ENCODE measurements at places on chromosomes 1 and 21.

- DNase-seq = no peak
Measured at GRCh38 chr1:241163363-241163762, 193.6 kb downstream of the RGS7 start.

DNA sequence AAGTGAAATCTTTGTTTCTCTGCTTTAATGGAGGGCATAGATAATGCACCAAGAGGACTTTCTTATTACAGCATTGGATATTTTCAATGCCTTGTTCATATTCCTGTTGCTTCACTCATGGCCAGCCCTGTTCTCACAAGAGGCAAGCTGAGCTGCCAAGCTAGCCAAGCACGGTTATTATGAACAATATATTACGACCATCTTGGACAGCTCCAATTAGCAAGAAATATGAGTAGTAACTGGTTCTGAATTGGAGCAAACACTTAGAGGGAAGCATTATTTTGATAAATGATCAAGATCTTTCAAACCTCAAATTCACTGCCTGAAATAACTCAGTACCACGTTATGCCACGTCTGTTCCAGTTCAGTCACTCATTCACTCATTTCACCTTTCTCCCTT is 159.8 kb downstream of the SETD4 start:
- no peak for DNase-seq

- peak; percentile 65 for DNase-seq
Measured at GRCh38 chr1:179953974-179954492, 577 bp upstream of the CEP350 start.

DNA sequence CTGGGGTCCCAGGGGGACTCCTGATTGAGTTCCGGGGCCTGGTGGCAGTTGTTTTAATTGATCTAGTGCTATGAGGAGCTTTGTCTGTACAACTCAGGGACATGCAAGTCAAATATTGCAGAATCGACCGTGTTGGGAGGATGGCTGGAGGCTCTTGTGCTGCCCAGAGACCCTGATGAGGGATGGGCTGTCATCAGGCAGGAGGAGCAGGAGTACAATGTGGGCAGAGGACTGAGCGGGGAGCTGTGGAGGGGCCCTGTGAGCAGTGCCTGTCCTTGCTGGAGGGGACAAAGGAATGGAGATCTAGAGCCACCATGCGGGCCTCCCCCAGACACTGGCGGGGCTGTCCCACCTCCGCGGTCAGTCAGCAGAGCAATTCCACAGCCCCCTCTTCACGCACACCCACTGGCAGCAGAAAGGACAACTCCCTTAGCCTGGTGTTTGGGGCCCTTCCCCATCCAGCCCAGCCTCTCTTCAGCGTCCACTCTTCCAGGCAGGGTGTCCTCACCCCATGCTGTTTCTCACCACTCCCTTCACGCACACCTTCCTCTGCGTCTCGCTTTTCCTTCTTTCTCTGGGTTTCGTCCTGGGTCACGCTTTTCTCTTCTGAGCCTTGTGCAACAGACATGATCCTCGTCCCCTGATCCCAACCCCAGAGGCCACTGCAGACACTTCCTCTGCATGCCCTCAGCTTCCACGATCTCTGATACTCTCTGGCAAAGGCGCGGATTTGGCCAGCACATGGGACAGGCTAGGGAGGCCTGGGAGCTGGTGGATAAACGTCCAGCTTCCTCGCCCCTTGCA is 122.6 kb downstream of the GRIK3 start:
- DNase-seq = no peak

- no peak for DNase-seq
Measured at GRCh38 chr1:8889103-8889846, 10.8 kb upstream of the ENO1 start.

DNA sequence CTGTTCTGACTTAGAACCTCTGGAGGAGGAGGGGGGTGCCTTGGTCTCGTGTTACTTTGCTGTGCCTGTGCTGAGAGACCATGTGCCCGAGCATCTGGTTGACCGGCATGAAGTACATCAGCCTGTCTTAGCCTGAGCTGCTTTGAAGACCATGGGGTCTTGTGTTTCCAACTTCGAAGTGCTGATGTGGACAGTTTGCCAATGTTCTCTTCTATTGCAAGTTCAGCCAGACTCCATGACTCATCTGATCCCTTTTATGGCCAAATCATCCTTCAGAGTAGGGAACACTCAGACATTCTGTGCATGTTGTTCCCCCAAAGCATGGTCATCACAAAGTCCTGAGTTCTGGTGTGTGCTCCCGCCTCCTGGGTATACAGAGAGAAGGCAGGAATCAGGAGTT is 6.0 kb upstream of the PLA2G2C start:
- DNase-seq = no peak

DNA sequence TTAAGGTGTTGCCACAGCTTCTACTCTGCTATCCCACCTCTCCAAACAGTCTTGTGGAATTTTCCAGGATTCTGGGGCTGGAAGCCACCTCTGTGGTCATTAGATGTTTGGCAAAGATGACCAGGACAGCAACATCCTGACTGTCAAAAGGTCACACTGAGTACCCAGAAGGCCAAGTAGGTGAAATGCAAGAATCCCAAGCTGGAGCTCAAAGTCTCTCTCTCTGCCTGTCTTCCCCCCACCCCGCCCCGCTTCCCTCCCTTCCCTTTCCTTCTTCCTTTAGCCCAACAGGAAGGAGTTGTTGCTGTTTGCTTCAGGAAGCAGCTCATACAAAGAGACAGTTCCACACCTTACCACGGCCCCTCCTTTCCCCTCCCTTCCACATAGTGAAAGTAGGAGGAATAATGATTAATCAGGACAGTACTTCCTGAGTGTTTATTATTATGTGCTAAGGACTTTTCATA is 75.6 kb upstream of the SLC2A1 start:
- DNase-seq = no peak

GRCh38 chr1:244830639-244831038 is 4.8 kb upstream of the COX20 start:
- DNase-seq = no peak

- peak; percentile 43 for DNase-seq
Measured at GRCh38 chr1:84758968-84759491, 68.8 kb upstream of the SSX2IP start.

DNA sequence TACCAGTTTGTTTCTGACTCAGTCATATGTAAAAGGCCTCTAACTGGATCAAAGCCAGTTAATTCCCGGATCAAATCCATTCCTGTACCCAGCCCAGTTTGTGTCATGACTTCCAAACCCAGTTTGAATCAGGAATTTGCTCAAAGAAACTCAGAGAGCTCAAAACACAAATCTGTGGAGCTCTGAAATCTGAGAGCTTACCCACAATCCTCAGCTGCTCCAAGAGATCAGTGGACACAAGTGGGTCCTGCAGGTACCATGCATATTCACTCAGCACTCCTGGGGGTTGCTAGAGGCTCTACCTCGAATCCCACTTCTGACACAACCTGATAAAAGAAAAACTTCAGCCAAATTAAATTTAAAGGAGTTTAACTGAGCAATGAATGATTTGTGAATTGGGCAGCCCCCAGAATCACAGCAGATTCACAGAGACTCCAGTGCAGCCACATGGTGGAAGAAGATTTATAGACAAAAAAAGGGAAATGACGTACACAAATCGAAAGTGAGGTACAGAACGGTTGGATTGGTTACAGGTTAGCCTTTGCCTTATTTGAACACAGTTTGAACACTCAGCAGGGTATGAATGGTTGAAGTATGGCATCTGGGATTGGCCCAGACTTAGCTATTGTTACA is 11.9 kb upstream of the MRPL55 start:
- no peak for DNase-seq

- no peak for DNase-seq
Measured at GRCh38 chr1:226575739-226576378, 27.3 kb downstream of the STUM start.

DNA sequence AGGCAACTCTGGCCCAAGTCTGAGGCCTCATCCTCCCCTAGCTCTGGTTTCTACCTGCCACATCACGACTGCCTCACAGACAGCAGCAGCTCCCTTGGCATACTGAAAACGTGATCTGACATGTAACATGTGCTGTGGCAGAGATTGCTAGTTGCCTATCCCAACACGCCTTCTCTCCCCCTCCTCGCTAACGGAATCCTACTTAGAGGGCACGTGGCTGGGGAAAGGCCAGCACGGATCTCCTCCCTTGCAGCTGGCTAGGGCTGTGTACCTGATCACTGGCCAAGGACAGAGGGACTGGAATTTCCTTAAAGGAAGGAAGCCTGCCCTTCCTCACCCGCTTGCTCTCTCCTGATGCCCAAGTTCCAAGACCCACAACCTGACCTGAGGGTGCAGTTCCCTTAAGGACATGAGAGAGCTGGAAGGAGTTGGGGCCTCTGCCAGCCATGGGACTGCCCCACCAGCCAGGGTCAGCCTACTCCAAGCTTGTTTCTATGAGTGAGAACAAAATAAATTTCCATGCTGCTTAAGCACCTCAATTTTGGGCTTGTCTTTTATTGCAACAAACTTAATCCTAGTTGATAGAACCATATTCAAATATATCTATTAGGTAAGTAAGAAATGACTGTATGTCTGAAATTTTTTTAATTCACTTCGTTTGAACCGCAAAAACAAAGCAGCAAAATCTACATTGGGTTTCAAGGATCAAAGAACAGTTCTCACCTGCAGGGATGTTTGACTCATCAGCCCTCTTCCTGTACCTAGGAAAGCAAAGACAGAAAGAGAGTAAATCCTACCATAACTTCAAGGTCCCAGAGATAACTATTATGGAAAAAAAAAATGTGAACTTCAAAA is 7.2 kb downstream of the SETD4 start:
- DNase-seq = no peak

- no peak for DNase-seq
Measured at GRCh38 chr1:59553371-59553770, 256.5 kb downstream of the FGGY start.

DNA sequence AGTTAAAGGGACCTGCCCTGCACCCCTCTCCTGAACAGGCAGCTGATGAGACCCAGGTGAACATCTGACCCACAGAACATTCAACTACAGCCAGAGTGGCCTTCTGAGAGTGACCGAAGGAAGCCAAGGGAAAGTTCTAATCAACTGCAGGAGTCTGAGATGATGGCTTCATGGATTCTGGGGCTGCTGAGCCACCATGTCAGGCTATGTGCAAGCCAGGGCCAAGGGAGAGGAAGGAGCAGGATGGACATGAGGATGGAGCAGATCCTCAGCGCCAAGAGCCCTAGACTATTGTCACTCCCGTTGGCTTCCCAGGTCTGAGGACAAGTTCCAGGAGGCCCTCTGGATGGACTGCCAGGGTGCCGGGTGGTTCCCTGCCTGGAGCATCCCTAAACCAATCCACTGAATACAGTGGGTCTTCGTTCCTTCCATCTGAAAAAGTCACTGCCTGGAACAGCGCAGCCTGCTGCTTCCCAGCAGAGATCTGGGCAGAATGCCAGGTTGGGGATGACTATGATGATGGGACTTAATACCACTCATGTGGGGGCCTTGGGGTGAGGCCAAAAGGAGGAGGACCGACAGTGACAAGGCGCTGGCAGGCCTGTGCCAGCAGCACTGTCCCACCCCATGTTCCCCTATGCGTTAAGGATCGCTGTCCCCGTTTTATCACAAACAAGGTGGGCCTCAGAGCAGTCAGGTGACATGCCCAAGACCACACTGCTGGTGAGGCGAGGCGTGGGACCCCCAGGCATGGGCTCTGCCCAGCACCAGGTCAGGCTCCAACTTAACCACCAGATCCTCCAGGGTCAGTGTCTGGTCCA is 19.8 kb downstream of the SPOCD1 start:
- no peak for DNase-seq

GRCh38 chr1:167515893-167516321 is 2.4 kb downstream of the CD247 start:
- no peak for DNase-seq

GRCh38 chr21:46125846-46126301 is 28.0 kb downstream of the COL6A2 start:
- peak; percentile 0 for DNase-seq

- DNase-seq = peak; percentile 76
Measured at GRCh38 chr1:119885903-119886783, 10.2 kb downstream of the ADAM30 start.

- peak; percentile 90 for DNase-seq
Measured at GRCh38 chr1:24186993-24187790, at the start of gene IFNLR1. Gene IFNLR1 (minus strand): TSS chr1:24187289. CDS start chr1:24187248, 41 bp downstream.

- DNase-seq = no peak
Measured at GRCh38 chr1:201226859-201227488, 36.4 kb downstream of the IGFN1 start.

DNA sequence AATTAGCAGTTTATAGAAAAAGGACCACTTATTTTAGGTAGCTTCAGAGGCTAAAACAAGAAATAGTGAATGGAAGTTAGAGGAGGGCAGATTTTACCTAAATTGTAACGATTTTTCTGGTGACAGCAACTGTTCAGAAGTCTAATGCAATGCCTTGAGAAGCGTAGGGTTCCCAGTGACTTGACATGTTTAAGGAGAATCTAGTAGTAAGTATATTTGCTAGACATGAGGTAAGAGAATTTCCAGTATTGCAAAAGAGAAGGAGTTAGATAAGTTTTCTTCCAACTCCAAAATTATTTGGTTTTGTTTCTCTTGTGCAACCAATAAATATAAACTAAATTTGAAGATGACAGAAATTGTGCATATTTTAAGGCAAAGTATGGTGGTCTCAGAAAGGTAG is 140.0 kb downstream of the SMYD3 start:
- no peak for DNase-seq
